Germinal center (tissue), 1 donor: ENCODE measurements at places on chromosomes 5 and 9.

DNA sequence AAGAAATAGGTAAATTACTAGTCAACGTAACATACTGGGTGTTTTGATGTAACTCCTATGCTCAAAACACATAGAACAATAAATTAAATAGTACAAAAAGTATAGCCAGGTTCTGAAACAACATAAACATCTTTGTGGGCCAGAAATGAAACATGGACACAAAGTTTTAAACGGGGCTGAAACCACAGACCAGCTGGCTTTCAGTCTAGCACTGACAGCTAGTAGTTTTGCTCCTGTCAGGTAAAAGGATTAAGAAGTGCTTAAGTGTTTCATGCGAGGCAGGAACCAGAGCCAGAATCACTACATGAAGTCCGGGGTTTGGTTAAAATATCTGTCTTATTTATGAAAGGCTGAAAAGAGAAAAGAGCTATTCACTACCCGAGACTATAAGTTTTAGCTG lies 19.5 kb downstream of the DCAF10 start:
- no peak for DNase-seq

DNA sequence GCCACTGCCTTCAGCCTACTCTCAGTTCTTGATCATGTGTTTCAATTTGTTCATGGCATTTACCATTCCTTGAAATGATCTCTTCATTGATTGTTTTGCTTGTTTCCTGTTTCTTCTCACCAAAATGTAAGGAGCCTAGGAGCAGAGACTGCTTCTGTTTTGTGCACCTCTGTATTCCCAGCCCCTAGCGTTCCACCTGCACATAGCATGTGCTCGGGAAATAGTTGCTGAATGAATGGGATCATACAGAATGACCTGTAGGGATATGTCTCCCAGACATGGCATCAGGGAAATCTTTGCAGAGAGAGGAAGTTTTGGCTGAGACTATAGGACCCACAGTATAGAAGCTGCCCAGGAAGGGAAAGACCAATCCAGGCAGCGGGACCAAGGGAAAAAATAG lies 6.2 kb upstream of the CERCAM start:
- DNase-seq: no peak

- no peak for DNase-seq
Measured at GRCh38 chr5:134125039-134126015, 10.8 kb downstream of the TCF7 start.

- no peak for DNase-seq
Measured at GRCh38 chr9:131590449-131590848, 45.1 kb downstream of the PRRT1B start.

- no peak for DNase-seq
Measured at GRCh38 chr9:89755821-89756220, 151.0 kb downstream of the GADD45G start.

DNA sequence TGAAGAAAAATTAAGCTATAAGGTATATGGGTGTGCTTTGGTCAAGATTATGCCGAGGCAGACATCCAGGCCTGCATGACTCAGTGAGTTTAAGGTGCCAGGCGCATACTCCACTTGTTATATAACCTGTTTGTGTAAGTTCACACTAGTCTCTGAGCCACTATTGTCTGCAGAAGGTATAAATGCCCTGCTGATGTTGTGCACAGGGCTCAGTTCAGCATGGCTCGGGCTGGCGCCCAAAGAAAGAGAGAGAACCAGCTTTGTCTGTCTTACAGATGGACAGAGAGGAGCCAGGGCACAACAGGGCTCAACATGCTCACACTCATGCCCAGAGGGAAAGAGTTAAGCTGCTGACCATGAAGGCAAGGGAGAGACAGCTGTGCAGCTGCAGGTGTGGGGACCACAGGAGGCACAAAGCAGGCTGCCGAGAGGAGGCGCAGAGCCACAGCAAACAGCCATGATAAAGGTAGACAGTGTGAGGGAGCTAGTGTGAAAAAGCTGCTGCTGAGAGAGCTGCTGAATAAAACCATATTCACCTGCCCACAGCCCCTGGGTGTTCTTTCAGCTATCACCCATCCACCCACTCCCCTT lies 1587.6 kb upstream of the C9orf72 start:
- DNase-seq: no peak

DNA sequence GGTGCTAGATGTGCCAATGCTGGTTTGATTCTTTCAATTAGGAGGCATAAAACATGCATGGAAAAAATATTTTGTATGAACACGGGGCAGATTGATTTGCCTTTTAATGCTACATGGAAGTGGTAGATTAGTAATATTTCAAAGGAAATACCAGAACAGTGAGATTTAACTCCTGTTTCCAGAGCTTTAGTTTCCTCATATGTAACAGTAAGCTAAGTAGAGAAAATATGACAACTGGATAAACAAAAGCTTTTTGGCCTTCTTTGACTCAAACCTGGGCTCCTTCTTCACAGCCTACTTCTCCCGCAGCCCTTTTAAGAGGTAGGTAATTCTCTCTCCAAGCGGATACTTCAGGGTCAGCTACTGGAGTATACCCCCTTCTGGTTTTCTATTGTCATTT lies 254.2 kb upstream of the TRPC7 start:
- no peak for DNase-seq

- DNase-seq: no peak
Measured at GRCh38 chr9:92297611-92298010, 4.1 kb upstream of the IARS1 start.

DNA sequence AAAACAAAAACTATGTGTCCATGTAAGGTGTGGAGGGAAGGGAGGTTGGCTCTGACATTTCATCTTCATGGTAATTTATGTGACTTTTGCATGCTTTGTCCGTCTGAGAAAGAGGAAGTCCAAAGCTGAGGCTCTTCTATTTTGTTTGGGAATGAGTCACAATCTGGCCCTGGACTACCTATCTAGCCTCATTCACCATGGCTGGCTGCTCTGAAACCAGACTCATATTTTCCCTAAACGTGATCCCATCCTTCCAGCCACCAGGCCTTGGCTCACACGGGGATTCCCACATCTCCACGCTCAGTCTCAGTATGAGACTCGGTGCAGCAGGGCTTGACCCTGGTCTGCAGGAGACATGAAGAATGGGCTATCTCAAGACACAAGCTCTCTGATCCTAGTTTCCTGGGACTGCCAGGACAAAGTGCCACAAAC lies 672.8 kb downstream of the ACTL7B start:
- no peak for DNase-seq

- DNase-seq: no peak
Measured at GRCh38 chr5:74394528-74394915, 246.0 kb downstream of the ENC1 start.

DNA sequence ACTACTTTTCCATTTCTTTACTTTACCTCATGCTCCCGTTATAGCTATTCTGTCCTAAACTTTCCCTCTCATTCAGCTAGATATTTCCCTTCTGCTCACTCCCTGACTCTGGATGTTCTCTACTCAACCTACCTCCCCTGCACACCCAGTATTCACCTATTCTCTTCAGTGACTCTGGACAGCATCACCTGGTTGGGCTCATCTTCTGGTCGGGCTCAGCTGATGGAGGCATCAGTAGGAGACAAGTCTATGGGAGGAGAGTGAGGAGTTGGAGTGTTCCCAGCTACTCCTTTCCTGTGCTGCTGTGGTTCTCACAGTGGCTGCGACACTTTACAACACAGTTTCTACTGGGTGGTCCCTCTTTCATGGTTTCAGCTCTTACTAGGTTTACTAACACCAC lies 493.9 kb downstream of the DMAC1 start:
- no peak for DNase-seq

- no peak for DNase-seq
Measured at GRCh38 chr9:87505869-87506678, 8.4 kb downstream of the DAPK1 start.

- no peak for DNase-seq
Measured at GRCh38 chr5:80619086-80619485, 35.4 kb upstream of the MSH3 start.

DNA sequence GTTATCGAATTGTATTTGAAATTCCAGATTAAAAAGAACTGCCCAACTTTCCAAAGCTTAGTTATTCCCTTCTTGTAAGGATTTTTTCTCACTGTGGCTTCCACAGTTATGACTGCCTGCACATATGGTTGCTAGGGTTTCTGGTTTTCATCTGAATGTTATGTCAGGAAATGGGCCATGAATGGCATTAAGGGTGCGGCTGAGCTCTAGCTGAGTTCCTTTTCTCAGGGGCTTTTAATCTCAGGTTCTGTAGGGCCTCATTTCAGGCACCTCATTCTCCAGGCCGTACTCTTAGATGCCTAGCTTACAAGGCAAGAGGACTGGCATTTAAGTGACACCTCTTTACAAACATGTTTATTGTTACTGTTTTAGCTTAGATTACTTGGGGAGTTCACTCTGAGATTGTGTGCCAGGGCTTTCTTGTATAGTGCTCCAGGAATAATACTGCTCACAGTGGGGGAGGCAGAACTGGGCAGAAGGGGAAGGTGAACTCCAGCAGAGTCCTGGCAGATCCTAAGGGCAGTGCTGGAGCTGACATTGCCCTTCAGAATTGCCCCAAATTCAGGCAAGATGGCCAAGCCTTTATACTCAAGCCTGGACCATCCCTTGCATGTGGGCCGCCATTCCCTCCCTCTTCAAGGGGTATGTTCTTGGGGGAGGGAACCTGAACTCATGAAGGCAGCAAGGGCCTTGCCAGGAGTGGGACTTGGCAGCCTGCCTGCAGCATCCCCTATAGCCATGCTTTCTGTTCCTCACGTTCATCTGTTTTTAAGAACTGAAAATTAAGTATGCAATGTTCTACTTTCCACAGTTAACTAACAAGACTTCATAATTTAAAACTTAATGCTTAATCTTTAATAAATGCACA lies 111.5 kb downstream of the KDM4C start:
- no peak for DNase-seq

DNA sequence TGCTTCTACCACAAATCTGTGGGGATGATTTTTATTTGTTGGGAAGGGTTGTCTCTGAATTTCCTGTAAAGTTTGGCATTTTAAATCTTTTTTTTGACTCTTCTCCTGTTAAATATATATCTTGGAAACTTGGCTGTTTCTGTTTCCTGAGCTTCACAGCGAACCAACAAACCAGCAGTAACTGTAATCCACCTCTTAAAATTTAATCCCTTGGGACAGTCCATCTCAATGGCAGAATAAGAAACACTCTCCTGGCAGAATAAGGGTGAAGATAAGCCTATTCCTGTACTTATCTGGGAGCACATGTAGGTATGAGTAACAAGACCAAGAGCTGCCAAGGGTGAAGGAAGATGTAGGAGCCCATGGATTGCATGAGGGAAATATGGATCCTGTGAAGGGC lies 73.1 kb upstream of the RPS23 start:
- DNase-seq: no peak
